ENCODE measurements at places on chromosomes 13 and 19.

DNA sequence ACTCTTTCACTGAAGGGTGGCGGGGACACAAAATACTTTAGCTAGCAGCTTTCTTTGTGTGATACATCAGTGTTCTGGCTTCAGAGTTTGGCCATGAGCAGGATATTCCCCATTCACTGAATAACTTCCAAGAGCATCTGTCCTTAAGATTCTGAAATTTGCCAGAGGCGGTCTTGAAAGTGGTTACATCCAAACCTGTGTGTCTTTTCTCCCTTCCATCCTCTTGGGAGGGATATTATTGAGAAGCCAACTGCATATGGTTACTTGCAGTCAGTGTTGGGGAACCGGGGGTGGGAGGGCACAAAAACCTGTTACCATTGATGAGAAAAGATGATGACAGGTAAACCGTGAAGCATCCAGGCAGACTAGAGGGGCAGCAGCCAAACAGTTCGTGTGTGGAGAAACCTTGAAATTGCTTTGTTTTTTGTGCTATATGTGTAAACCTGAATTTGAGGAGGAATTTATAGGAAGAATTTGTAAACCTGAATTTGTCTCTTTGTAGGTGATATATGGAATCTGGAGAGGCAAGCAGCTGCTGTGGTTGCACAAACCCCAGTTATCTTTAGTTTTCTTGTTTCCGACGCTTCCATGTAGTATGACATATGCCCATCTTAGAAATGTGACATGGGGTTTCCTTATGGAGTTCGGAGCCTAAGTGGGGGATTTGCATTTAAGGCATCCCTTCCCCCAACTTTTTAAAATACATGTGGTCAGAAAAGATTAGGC lies 104.8 kb downstream of the WDFY2 start:
- no peak for DNase-seq

- no peak for DNase-seq
Measured at GRCh38 chr19:6739883-6740588, 556 bp downstream of the TRIP10 start.

DNA sequence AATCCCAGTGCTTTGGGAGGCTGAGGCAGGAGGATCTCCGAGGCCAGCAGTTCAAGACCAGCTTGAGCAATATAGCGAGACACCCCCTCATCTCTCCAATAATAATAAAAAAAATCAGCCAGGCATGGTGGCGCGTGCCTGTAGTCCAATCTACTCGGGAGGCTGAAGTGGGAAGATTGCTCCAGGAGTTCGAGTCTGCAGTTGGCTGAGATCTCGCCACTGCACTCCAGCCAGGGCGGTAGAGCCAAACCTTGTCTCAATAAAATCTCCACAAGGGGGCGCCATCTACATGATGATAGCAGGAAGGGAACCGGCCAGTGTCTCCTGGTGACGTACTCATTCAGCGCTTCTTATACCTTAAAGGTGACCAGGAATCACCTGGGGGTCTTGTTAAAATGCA lies 13.6 kb upstream of the C5AR1 start:
- peak; percentile 72 for DNase-seq

DNA sequence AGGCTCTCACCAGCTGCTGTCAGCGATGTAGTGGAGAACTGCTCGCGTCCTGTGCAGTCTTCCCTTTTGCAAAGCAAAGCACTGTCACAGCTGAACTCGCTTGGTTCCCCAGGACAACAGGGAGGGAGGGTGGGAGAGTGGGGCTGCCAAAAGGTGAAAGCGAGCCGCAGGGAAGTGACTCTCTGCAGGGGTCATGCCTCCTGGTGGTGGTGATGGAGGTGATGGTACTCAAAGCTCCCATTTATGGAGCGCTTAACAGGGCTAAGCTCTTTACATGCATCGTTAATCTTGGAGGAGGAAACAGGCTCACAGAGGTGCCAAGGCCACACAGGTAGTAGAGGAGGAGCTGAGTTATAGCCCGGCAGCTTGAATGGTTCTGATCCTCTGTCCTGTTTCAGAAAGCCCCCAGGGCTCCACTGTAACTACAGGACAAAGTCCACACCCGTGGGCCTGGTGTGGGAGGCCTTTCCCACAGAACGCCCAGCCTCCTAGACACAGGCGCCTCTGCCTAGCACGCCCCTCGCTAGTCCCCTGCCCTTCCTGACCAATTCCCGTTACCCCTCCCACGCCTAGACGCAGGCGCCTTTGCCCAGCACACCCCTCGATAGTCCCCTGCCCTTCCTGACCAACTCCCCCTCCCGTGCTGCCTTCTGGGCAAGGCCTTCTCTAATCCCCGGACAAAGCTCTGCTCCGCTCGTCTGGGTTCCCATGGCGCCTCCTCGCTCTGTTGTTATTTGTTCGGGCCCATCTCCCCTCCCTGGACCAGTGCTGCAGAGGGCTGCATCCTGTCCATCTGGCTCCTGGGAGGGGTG lies 10.7 kb downstream of the PPP1R37 start:
- DNase-seq: no peak

GRCh38 chr13:30300596-30300995 lies 6.8 kb downstream of the KATNAL1 start:
- DNase-seq: peak; percentile 51

DNA sequence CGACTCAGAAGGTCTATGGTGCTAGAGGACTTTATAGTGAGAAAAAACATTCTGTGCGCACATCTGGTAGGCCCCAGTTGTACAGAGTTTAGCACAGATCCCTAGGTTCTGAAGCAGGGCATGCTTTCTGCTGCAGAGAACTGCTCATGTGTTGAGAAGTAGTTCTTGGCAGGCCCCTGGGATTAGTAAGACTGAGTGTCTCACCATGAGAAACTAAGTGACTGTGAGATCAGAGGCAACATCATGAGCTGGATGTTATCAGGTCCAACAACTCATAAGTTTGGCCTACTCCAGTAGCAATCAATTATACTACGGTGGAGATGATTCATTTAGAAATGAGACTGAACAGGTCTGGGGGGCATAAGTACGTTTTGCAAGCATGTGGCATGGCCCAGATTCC lies 507.4 kb upstream of the KLF12 start:
- DNase-seq: peak; percentile 60

DNA sequence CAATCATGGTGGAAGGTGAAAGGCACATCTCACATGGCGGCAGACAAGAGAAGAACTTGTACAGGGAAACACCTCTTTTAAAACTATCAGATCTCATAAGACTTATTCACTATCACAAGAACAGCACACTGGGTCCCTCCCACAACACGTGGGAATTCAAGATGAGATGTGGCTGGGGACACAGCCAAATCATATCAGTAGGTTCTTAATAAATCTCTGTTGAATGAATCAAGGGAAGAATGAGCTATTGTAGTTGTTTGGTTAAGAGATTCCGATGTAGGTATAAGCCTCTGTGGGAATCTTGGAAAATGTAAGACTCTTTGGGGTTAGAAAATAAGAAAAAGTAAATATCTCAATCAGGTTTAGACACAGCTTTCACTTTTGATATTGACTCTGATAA lies 400.2 kb downstream of the KCNRG start:
- DNase-seq: no peak

GRCh38 chr19:3981373-3981735 lies 3.9 kb downstream of the EEF2 start:
- no peak for DNase-seq

GRCh38 chr19:15298847-15299567 lies 33.3 kb downstream of the BRD4 start:
- DNase-seq: no peak

DNA sequence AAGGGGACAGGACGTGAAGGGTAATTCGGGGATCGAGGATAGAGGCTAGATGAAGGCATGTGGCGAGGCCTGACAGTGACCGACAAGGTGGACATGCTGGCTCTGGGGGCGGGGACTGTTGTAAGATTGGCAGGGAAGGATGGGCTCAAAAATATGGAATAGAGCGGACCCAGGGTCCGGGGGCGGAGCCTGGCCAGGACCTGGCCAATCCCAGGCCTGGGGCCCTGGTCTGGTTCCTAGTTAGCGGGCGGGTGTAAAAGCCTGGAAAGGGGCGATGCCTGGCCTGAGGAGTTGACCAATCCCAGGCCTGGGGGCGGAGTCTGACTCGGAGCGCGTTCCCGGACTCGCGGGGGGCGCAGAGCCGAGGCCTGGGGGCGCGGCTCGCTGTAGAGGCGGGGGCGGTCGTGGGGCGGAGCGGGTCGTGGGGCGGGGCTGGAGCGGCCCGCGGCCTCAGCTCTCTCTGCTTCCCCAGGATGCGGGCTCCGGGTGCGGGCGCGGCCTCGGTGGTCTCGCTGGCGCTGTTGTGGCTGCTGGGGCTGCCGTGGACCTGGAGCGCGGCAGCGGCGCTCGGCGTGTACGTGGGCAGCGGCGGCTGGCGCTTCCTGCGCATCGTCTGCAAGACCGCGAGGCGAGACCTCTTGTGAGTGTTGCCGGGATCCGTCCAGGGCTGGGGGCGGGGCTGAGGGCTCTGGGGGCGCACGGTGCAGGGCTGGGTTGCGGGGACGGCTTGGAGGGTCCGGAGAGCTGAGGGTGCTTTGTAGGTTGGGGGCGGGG lies at the start of gene SLC27A1:
Gene SLC27A1, plus strand, starts transcription at position 457 of the 774 bp plus-strand sequence. Its CDS starts 17 bp downstream, at position 474.
- DNase-seq: peak; percentile 99

GRCh38 chr13:98503175-98504028 lies 73.5 kb downstream of the STK24 start:
- DNase-seq: no peak

DNA sequence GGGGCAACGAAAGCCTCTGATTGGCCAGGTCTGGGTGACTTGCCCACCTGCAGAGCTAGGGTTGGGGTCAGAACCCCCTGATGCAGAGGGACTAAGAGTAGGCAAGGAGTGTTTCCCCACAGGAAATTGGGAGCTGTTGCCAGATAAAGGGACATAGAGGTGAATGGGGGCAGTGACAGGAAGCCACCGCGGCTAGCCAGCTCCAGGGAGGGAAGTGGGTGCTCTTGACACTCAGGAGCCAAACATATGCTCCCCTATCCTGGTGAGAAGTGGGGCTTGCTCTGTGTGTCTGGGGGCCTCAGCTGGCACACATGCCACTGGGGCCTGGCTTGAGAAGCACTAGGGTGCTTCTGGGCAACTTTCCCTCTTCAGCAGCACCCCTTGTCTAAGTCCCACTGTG lies 26.0 kb downstream of the WDR88 start:
- no peak for DNase-seq

GRCh38 chr13:80239571-80240255 lies 101.2 kb downstream of the SPRY2 start:
- DNase-seq: no peak

DNA sequence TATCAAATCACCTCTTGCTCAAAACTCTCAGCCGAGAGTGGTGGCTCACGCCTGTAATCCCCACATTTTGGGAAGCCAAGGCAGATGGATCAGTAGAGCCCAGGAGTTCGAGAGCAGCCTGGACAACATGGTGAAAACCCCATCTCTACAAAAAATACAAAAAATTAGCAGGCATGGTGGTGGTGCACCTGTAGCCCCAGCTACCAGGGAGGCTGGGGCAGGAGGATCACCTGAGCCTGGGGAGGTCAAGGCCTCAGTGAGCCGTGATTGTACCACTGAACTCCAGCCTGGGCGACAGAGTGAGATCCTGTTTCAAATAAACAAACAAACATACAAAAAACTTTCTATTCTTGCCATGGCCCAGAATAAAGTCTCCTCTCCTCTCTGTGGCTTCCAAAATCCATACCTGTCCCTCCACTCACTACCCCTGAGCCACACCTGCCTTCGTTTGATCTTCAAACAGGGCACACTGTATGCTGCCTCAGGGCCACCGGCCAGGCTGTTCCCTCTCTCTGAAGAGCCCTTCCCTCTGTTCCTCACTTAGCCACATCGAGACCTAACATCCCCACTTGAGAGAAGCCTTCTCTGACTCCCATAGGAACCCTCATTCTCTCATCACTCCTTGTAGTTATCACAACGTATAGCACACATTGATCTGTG lies 6.3 kb downstream of the LGI4 start:
- DNase-seq: no peak

- DNase-seq: no peak
Measured at GRCh38 chr19:58382997-58383603, 2.3 kb upstream of the ZNF837 start.

All from fibroblast of skin of right quadriceps (primary cell).